ENCODE measurements at places on chromosomes 13 and 19.

- no peak for DNase-seq
Measured at GRCh38 chr13:39712626-39713025, 57.2 kb downstream of the COG6 start.

- DNase-seq, result no peak
Measured at GRCh38 chr13:114096811-114097211, 35.6 kb downstream of the RASA3 start.

- DNase-seq, result no peak
Measured at GRCh38 chr13:88022431-88023208, 351.4 kb downstream of the SLITRK5 start.

DNA sequence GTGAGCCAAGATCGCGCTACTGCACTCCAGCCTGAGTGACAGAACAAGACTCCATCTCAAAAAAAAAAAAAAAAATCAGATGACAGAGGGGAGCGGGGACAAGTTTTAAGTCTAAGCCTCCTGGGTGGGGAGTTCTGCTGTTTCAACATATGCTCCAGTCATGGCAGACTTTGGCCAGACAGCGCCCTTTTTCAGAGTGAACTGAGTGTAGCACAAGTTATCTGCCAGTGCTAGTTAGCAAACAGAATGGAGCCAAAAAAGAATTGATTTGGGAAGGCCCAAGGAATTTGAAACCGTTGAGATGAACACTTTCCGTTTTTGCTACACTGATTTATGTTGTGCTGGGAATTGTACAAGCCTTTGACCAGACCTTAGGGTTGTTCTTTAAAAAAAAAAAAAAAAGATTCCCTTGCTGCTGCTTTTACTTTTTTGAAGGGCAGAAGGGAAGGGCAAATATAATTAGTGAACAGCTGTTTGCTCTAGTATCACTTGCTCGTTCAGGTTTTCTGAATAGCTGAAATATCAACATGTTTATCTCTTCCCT is 5.7 kb downstream of the ACTN4 start:
- no peak for DNase-seq

GRCh38 chr19:51359294-51359693 is 6.9 kb downstream of the ETFB start:
- no peak for DNase-seq

DNA sequence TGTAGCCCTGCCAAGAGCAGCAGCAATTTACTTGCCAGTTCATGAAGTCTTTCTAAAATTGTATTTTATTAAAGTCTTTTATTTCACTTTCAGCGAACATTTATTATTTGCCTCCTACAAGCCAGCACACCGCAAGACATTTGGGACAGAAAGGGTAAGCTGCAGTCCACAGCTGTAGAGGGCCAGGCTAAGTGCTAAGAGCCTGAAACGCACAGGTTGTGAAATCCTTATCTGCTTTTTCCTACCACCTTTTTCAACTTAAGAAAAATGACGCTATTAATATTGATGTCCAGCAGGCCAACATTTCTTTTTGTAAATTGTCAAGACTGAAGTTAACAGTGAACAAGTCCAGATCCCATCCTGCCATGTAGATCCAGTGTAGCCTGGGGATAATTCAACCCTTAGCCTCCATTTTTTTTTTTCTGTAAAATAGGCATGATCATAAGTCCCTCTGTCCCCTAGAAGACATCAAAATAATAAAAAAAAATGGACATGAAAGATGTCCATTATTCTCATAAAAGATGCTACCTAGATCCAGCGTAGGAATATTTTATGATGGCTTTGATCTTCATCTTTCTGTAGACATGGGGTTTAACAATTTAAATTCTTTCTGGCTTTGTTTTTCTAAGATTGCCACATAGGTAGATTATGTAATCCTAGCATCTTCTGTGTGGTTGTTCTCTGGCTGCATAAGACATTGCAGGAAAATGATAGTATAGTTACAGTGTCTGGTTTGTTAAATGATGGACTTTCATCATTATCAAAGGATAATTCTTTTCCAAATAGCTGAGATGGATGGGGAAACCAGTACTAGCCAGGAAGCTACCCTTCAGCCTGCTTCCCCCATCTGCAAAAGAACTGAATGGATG is 128.4 kb downstream of the SHISA2 start:
- no peak for DNase-seq

DNA sequence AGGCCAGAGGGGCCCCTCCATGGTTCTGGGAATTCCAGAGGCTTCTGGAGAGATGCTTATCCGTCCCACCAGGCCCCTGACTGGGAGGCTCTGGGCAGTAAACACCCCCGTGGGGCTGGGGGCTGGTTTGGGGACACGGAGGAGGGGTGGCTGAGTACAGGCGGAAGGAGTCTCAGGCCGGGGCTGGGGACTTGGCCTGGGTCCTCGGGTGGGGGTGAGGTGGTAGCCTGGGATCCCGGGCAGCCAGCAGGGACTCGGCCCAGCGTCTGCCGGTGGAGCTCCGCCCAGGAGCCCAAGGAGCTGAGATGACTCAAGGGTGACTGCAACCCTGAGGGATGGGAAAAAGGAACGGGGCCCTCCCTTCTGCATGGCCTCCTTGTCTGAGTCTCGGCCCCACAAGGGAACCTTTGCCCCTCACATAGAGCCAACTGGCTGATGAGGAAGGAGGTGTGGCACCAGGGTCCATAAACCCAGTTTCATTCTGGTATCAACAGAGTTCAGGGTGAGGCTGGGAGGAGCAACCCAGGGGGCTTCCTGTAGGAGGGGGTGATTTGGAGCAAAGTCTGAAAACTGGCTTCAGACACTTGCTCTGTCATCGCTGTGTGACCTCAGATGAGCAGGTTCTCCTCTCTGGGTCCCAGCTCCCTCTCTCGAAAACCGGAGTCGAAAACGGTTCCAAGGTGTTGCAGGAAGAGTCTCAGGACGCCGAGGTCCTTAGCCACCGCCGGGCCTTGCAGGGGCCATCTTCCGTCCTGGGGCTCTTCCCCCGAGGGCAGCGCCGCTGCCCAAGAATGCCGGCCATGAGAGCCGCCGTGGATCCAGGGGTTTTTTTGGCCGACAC is 809 bp downstream of the MISP start:
- no peak for DNase-seq

Data from GM12891 (cell line).